ENCODE measurements at places on chromosomes 12 and 14.

DNA sequence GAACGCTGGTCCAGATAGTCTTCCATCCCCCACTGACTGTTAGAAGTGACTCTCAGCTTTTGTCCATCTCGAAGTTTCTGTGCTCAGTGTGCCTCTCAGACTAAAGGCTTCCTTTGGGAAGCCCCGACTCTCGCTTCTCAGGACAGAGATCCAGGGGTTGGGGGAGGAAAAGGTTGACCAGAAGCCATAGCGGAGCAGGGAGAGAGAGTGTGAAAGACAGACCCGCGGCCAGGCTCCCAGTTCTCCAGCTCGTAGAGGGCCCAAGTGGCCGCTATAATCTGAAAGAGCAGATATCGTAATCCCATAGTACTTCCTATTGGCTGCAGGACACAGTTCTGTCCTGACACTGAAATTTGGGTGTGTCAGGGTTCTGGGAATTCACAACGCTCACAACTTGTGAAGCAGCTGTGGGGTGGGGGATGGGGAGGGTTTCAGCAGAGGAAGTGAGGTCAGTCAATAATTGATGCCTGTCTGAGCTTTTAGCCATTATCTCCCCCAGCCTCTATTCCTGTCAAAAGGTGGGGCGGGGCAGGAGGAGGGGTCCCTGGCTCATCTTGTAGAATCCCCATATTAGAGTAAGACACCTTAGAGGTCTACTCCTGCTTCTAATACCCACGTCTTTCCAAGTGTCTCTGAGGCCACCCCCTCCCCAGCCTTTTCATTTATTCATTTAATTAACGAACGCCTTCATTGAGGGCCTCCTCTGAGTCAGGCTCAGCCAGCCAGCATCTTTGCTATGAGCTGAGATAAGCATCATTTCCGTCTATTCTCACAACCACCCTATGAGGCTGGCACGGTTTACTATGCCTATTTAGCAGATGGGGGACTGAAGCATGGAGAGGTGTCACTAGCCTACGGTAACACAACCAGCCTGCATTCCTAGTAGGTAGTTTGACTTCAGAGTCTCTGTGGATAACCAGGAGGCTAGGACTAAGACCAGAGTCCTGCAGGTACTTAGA, 1.6 kb upstream of the ACVRL1 start:
- DNase-seq, result no peak

GRCh38 chr12:46177025-46177424, 91.8 kb downstream of the SLC38A1 start:
- no peak for DNase-seq

GRCh38 chr12:28711421-28711820, 437.7 kb upstream of the FAR2 start:
- no peak for DNase-seq

- no peak for DNase-seq
These were observed 25.7 kb downstream of the PMCH start for GRCh38 chr12:102171951-102172350.

DNA sequence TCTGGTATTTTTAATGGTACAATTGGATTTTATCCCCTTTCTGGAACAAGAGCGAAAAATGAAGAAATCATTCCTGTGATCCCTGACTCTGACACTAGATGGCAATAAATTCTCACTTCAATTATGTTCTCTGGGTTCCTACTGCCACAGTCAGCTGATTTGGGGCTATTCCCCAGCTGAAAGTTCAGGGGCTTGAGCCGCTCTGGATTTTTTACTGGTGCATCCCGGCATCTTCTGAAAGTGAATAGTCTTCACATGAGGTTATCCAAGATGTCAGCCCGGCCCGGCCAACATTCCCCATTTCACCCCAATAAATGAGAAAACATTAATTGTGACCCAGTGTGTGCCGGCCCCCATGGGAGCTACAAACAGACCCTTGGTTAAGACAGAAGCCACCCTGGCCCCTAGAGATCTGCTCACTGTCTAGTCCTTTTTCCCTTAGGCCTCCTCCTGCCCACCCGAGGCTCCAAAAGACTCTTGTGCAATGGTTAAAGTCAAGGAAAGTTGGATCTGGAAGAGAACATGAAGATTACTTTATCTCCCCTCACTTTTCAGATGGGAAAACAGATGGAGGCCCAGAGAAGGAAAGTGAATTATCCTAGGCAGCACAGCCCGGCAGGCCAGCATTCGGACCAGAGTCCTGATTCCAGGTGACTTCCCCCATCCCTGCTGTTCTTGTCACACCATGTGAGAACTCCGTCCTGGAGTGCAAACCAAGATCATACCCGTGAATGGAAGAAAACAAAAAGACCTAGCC, 20.8 kb downstream of the CKAP4 start:
- DNase-seq, result peak; percentile 34

GRCh38 chr14:59032826-59033225, 155.6 kb upstream of the DAAM1 start:
- no peak for DNase-seq

- no peak for DNase-seq
These were observed 1.4 kb downstream of the AKT1 start for GRCh38 chr14:104794099-104794498.
